ENCODE measurements at places on chromosomes 2 and 18.
A peak's percentile ranks its signal among the peaks of the same experiment; 100 is the strongest.

DNA sequence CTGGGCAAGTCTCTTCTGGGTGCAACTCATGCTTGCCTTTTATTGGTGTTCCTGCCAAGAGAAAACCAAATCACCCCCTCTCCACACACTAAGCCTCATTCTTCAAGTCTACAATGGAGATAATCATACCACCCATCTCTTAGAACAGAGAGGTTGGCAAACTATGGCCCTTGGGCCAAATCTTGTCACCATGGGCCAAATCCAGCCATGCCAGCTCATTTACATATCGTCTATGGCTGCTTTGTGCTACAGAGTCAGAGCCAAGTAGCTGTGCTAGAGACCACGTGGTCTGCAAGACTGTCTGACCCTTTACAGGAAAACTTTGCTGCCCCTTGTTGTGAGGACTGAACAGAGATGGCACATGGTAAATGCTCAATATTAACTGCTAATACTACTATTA lies 270.3 kb upstream of the PARD3B start:
- DNase-seq: no peak

DNA sequence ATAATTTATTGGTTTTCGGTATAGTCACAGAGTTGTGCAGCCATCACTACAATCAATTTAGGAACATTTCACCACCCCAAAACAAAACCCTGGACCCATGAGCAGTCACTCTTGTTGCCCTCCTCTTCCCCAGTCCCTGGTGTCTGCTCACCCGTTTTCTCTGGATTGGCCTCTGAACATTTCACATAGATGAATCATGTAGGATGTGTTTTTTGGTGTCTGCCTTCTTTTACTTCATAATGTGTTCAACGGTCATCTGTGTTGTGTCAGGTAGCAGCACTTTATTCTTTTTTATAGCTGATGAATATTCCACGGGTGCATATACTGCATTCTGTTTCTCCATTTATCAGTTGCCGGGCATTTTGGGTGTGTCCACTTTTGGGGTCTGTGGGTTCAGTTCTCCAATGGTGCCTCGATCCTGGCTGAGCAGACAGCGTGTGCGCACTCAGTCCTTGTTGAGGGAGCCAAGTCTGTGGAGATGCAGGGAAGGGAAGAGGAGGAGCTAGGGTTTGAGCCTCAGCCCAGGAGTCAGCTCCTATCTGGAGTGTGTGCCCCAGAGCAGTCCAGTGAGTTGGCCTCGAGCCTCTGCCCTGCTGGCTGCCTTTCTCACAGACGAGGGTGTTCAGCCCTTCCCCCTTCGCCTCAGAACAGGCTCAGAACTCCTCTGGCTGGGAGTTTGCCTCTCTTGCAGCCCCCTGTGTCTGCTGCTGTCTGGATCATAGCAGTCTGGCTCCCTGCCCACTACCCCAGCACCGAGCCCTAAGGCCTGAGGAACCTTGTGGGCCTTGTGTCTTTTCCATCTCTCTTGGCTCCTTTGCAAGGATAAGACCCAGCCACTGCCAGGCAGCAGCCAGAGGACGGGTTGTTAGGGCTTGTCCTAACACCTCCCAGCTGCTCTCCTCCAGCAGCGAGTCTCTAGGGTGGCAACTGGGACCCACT lies 18.0 kb downstream of the C2orf74 start:
- DNase-seq: peak; percentile 9

DNA sequence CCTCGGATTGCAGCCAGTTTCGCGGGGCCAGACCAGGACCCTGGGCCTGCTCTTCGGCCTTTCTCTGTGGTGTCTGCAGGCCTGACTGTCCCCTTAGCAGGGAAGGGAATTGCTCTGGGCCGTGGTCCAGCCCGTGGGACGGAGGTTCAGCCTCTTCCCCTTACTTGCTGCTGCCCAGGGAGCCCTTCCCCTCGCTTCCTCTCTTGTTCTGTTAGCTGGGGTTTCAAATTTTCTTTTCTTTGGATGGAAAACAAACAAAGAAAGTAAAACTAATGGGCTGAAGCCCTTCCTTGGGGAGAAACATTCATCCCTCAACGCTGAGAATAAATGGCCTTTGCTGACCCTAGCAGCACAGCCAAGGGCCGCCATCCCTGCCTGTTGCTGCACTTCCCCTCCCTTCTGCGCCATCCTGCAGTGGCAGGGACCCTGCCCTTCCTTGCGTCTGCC lies 52.4 kb downstream of the ASAP2 start:
- no peak for DNase-seq

GRCh38 chr2:75221862-75222261 lies 22.5 kb upstream of the TACR1 start:
- DNase-seq: no peak
